DND-41 (cell line): ENCODE measurements at places on chromosomes 2 and 18.

DNA sequence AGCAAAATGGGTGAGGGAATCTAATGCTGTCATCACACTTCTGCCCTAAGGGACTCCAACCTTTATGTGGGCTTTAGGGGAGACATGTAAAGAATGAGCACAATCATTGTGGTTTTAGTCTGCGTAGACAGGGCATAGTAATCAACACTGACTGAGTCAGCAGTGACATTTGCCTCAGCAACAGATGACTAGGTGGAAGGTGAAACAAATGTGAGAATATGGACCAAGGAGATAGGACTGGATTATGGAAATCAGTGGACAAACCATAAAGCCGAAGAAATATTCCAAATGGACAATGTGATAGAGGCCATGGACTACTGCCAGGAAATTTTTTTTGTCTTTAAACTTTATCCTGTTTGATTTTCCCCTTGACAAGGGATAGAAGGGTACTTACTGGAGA, 83.9 kb downstream of the PDK1 start:
- no peak for DNase-seq

DNA sequence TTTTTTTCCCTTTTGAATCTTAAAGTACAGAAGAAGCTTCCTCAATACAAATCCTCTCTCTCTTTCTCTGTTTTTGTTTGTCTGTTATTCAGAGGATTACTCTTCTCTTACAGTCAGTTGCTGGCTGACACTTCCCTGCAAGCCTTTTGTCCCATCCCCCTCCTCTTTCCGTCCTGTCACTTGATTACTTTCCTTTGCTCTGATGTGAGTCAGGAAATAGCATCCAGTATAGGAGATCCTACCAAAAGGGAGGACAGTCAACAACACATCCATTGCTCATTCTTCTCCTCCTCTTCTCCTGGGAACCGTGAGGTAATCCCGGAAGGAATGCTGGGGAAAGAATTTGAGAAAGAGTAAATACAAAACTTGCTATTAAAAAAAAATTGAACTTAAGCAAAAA, 79.3 kb upstream of the SCN7A start:
- DNase-seq: no peak

- DNase-seq: no peak
These were observed 136.3 kb upstream of the GATA6 start for GRCh38 chr18:22033085-22033484.

DNA sequence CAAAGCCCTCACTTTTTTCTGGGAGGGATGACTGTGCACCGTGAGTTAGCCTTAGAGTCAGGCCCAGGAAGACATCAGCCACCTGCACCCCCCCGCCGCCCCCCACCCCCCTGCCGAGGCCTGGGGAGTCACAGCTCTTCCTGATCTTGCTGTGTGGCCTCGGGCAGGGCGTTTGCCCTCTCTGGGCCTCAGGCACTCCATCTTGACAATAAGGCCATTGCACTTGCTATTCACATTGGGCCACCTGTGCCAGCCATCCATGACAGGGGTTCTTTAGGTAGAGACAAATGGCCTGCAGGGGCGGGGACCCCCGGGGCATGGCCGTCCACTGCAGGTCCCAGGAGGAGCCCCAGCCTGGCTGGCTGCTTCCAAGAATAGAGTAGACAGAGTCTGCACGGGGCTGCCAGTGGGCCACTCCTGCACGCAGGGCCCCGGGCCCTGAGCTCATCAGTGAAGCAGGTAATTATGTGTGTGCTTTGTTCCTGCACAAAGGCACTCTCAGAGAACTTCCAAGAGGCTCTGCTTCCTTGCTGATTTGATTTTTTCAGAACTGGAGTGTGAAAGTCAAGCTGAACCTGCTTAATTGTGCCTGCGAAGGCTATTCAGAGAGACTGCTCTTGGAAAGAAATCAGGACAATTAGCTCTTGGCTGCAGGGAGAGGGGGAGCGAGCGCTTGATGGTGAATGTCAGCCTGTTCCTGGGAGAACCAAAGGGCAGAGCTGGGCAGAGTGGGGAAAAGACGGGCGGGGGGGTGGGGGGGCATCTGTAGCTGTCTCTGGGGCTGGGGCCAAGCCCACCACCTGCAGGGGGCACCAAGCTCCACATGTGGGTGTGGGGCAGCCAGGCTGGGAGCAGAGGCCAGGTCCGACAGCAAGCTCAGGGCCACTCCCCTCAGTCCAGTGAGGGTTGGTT, 40.3 kb downstream of the RRM2 start:
- DNase-seq: no peak

DNA sequence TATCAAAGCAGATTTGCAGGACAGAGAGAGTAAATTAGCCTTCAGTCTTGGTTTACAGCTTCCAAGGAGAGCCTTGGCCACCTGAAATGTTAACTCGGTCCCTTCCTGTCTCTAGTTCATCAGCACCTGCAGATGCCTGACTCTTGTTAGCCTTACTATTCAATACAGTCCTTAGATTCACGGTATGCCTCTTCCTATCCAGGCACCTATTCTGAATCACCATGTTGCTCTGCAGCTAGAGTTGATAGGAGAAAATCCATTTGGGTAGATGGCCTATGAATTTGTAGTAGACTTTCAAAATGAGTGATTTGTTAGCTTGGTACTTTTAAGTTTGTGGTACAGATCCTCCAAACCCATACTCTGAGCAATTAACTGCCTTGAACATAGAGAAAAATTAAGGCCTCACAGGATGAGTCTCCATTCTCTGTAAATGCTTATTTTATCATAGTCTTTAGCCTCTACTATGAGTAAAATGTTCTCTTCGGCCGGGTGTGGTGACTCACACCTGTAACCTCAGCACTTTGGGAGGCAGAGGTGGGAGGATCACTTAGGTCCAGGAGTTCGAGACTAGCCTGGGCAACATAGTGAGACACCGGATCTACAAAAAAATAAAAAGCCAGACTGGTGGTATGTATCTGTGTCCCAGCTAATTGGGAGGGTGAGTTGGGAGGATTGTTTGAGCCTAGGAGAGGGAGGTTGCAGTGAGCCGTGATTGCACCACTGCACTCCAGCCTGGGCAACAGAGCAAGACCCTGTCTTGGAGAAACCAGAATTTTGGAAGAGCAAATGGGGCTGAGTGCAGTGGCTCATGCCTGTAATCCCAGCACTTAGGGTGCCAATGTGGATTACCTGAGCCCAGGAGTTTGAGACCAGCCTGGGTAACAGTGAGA, 32.9 kb downstream of the PTCD3 start:
- no peak for DNase-seq

- no peak for DNase-seq
These were observed 138.3 kb downstream of the DDX1 start for GRCh38 chr2:15729709-15730544.

GRCh38 chr2:192604295-192604694, 409.6 kb upstream of the TMEFF2 start:
- DNase-seq: no peak

GRCh38 chr2:113769555-113769954, 13.1 kb upstream of the SLC35F5 start:
- DNase-seq: no peak

GRCh38 chr2:192718340-192718739, 523.6 kb upstream of the TMEFF2 start:
- no peak for DNase-seq

DNA sequence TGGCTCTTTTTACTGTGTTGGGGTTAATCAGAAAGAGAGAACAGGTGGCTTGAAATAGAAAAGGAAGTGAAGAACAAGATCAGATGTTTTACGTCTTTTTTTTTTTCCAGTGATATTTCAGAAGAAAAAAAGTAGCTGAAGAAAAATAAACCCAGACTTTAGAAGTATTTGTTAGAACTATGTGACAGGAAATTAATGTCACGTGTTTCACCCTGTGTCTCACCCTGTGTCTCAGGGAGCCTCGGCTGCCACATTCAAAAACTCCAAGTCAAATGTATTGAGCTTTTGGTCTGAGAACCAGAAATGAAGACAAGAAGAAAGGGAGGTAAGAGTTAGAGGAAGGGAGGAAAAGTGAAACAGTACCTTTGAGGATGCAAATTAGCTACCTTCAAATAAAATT, 38.0 kb downstream of the AKAIN1 start:
- peak; percentile 62 for DNase-seq

DNA sequence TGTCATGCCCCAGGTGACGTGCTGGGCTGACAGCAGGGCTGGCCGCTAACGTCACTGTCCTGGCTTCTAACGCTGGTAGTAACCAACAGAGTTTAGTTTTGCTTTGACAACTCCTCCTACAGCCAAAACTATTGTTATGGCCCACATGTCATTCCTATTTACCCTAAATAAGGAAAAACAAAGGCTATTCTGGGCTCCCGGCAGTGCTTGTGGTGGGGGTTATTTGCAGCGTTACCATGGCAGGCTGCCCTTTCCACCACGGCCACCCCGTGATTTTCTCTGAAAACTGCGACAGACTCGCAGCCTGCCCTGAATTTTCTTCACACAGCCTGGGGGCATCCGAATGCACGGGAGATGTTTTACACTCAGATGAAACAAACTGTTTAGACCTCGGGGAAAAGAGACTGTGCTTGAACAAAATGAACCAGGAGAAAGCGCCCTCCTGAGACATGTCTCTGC, 115.2 kb downstream of the FAM210A start:
- peak; percentile 62 for DNase-seq

DNA sequence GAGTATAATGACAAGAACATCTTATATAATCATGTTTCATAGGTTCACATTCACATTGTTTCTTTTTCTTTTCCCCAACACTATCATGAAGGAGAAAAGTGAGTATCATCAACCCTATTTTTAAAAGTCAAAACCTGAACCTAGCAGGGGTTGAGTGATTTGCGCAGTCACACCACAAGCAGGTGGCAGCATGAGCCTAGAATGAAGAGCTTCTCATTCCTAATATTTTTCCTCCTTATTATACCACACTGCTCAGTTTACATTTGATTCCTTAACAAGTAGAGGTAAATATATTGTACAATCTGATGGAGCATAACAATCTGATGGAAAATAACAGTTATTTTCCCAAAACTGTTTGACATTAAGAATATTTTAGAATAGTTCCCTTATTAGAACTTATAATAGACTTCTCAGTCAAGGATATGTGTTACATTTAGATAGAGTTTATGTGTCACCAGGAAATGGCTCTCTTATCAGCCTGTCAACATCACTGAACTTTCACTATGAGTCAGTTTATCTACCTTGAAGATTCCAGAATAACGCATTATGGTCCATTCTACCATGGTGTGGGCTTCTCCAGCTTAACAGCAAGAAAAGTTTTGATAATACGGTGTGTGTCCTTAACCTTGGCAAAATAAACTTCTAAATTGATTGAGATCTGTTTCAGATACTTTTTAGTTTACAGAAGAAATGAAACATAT, 119.5 kb downstream of the NEB start:
- no peak for DNase-seq

DNA sequence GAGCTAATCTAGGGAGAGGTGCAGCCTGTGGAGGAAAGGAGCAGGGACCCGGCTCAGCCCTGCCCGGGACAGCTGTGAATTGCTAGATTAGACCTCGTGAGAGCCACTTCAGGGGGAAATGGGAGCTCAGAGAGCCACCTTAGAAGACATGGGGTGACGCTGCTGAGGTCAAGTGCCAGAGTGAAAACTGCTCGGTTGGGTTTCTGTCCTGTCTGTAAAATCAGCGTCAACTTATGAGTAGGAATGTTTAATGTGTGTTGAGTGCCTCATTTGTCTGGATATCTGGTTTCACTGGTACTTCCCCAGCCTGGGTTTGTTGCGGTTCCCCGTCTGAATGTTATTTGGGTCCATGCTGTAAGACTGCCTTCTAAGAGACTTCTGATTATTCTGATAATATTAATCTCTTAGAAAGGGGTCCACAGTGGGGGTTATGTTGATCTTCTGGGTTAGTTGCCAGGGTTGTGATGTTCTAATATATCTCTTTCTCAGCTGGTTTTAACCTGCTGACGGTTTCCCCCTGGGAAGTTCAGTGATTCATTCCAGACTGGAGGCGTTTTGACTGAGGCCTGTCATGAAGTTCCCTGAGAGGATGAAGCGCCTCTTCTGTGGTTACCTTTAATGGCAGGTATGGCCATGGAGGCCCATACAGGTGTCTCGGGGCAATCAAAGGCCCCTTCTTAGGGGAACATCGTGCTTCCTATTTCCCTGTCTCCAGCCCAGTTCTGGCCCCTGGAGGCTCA, 175.9 kb downstream of the SH3RF3 start:
- DNase-seq: no peak

- peak; percentile 47 for DNase-seq
These were observed at the start of gene FKBP1B for GRCh38 chr2:24049485-24050021. Gene FKBP1B (plus strand): TSS chr2:24049741. CDS start chr2:24049850, 109 bp downstream.

DNA sequence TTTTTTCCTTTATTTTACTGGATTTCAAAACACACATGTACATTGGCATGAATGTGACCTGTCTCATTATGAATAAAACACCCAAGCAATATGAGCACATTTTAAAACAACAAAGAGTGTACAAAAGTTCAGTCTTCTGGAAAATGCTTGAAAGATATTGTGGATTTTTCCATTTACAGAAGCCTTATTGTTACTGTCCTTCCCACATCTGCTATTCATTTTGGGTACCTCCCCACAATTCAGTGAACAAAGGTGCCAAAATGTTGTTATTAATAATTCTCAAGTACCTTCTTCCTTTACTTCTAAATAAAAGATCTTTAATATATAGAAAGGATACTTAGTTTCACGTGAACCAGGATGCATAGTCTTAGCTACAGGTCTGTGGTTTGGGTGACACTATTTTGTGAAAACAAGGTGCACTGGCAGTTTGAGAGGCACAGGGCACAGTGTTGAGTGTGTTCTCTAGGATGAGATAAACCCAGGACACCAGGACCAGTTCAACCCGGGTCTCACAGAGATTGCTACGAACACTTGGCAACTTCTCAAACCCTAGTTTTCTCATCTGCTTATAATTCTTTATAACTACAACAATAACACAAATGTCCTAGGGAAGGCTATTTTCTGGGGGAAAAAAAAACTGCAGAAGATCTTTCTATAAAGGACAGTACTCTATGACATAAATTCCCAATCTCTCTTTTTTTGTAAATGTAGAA, 84.5 kb upstream of the GALNT5 start:
- DNase-seq: peak; percentile 19

- DNase-seq: peak; percentile 8
These were observed 297.8 kb downstream of the SP3 start for GRCh38 chr2:173667415-173667814.
